ENCODE measurements at places on chromosomes 12 and 14.

DNA sequence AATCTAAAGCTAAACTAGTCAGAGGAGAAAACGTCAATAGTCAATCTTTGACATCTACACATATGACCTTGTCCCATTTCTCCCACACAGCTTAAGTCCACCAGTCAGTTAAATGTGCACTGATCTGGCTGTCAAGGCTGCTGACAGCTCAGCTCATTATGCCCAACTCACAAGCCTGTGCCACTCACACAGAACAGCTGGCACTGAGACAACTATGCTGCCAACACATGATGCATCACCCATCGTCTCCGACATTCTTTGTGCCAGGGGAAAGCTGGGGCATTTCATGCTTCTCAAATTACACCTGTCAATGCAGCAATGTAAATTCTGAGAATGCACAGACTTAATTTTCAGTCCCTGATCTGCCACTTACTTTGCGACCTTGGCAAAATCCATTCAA, 25.3 kb downstream of the GNS start:
- DNase-seq = peak; percentile 15

DNA sequence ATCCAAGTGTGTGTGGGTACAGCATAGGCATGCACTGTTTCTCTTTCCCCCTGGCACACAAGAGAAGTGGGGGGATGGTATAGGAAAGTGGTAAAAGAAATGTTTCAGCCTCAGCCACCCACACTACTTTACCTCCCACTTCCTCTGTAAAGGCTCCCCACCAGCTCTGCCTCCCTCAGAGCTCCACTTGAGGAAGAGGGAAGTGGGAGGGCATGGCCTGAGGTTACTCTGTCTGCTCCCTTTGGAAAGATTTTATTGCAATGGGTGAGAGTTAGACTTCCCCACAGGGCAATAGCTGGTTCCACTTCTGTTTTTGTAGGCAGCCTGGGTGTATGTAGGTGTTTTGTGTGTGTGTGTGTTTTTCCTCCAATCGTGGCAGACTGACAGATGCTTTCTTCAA, 145.3 kb downstream of the SSPN start:
- DNase-seq = no peak

DNA sequence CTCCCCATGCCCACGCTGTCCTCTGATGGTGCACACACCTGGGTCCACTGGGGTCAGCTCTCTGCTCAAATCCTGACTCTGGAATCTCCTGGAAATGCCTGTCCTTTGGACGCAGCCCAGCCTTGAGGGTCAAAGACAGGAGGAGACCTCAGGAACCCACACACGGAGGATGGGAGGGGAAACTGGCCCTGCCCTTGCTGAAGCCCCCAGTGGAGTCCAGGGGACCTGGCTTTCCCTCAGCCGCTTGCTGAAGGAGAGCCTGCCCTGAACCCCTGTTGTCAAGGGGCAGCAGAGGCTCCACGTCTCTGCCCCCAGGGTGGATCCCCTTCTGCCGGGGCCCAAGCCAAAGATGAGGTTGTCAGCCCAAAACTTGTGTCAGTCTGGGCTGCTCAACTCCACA, 16.9 kb downstream of the GALNT9 start:
- no peak for DNase-seq

GRCh38 chr12:41039461-41039860, 148.7 kb upstream of the PDZRN4 start:
- no peak for DNase-seq

DNA sequence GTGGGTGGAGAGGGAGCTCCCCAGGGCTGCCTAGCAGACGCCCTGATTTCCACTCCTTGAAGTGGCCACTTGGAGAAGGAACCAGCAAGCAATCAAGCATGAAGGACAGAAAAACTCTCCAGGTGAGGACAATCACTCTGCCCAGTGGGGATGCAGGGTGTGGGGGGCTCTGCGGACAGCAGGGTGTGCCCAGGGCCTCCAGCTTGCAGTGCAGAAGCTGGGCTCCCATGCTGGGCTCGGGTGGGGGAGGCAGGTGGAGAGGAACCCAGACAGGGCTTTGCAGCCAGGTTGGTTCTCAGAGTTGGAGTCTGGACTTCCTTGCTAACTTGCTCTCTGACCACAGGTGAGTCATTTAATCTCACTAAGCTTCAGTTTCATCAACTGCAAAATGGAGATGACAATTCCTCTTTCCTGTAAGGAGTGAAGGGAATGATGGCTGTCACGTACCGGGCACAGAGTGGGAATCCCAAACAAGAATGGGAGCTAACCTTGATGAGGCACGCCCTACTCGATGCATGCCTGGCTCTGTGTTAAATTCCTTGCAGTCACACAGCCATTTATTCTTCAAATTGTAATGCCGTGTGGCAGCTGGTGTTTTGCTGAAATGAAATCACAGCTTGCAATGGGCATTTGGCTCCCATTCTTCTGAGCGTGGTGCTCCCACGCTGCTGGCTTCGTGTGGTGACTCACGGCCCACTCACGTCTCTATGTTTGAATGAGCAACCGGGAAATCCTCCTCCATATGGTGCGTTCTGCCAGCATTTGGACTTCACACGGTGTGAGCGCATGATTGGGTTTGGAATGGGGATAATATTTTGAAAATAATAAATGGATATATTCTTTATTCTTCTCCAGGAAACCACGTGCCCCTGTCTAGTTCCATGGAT, 75.2 kb downstream of the PRIMA1 start:
- peak; percentile 21 for DNase-seq

DNA sequence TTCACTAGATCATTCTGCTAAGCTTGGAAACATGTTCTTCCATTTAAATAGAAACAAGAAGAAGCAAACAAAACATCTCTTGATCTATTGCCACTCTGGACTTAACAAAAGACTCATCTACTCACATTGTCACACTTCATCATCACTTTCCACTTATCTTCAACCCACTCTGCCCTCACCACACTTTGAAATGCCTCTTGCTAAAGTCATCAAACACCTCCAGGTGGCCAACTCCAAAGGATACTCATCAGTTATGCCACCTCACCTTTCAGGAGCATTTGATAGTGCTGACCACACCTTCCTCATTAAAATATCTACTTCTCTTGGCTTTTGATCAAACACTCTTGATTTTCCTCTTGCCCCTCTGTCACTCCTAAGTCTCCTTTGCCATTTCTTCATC, 7.2 kb downstream of the EFCAB11 start:
- no peak for DNase-seq

GRCh38 chr14:65303190-65303898, 109.2 kb upstream of the FUT8 start:
- DNase-seq = no peak

- no peak for DNase-seq
Measured at GRCh38 chr12:108629151-108629550, 4.5 kb downstream of the SELPLG start.

GRCh38 chr12:4196805-4197420, 76.6 kb upstream of the CCND2 start:
- DNase-seq = no peak

DNA sequence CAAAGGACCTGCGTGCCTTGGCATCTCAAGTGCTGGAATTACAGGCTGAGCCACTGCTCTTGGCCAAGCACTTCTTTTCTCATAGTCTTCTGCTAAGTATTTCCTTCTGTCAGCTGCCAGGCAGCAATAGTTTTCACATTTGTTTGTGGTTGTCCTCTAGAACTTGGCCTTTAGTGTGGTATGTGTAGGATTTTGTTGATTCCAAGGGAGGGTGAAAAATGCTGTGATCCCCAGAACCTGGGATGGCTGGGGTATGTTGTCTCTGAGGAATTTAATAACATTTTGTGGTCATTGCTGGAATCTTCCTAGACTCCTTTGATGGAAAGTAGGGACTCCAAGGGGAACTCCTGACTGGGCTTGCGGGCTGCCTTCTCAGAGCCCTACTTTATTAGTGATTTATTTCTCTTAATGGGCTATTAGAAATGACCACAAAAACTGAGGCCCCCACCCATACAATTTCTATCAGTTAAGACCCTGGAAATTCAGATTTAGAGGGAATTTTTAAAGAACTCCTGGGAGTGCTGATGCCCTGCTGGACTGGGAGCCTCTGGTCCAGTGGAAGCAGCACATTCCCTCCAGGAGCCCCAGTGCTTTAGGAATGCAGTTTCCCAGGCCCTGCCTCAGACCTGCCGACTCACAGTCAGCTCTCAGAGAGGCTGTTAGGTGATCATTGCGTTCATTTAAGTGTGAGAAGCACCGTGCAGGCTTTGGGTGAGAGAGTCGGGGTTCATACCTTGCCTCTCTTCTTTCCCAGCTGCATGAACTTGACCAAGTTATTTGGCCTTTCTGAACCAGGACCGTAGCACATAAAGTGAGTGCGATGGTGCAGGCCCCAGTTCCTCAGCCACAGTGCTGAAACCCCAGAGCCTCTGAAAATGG, 22.7 kb downstream of the TRAF3 start:
- DNase-seq = peak; percentile 83

DNA sequence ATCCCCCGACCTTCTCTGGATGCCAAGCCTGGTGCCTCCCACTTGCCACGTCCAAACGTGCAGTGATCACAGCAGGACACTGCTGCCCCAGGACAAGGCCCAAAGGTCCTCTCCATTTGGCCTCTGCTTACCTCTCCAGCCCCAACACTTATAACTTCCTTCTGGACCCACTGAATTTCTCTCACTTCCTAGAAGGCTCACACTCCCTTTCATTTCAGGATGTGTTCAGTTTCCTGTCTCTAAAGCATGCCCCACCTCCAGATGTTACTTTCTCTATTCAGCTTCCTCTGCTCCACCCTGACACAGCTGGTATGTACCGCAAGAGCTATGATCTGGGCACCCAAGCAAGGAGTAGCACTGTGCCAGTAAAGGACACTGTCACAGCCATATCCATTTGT, 33.0 kb downstream of the CDKL1 start:
- DNase-seq = peak; percentile 28

GRCh38 chr12:32568228-32568627, 110.9 kb upstream of the DNM1L start:
- DNase-seq = peak; percentile 86

GRCh38 chr12:54383041-54383609, 1.4 kb downstream of the ZNF385A start:
- peak; percentile 99 for DNase-seq

GRCh38 chr12:10289005-10289754, 18.5 kb upstream of the KLRD1 start:
- no peak for DNase-seq

DNA sequence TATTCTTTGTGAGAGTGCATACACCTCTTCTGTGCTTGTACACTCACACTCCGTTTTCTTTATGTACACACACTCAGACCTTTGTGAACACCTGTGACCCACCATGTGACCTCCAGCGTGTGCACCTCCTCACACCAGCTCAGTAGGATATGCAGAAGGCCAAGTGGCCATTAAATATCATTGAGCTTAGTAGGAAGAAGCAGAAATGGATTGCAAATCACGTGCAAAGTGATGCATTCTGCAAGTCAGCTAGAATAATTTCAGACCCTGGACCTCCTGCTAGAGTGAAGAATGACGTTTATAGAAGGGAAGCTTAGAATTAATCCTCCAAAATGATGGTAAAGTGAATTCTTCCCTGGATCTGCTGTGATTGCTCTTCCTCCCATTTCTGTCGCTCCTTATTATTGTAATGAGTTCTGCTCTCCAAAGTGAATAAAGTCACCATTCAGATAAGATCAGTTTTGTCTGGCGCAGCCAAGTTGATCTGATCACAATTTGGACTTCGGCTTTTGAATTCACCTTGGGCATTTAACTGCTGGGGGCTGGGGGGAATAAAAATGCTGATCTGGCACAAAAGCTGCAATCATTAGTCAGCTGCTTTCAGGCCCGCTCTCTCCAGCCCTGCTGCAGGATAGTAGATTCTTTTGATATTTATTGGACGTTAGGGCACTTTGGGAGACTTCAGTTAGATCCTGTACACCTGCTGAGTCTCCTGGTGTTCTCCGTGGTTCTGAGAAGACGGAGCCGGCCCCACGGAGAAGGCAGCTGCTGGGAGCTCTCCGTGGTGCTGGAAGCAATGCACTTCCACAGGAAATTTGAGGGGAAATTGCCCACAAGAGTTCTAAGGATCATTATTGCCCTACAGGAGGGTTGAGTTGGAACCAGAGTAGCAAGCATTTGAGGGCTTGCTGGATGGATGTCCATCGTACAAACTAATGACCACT, 12.4 kb upstream of the NRXN3 start:
- peak; percentile 22 for DNase-seq

DNA sequence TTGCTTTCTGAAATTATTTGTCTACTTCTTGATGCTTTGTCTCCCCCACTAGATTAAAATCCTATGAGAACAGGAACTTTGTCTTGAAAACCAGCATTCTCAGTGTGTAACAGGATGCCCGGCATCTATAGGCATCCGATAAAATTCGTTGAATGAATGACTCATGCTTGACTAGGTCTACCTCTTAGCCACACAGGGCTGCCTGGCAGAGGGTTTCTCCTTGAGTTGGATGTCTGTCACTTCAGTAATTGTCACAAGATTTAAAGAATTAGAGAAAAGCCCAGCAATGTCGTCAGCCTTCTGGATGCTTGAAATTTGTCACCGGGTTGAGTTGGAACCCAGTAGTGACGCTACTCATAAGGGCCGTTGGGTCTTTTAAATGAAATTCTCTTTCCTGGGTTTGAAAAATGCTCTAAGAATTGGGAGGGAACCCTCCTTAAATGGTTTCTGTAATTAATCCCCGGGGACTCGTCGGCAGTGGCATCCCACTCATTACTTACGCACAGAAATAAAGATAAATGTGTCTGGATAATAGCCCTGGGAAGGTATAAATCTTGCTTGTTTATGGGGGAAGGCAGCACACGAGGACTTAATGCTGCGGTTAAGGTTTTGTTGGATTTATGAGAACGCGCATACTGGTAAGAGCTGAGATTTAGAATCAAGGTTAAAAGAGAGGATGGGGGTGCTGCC, 194.1 kb downstream of the AACS start:
- no peak for DNase-seq

DNA sequence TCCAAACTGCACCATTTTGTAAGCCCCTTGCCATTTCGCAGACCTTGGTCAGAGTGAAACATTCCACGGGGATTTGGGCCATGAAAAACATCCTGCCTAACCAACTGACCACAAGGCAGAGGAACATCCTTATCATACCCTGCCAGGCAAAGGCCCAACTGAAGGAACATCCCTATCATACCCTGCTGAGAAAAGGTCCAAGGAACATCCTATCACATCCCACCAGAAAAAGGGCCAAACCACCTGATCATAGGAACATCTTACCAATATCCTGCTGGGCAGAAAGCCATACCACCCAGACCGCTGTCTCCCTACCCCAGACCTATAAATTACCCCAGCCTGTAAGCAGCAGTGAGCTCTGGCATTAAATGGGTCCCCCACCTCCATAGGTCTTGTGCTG, 19.4 kb upstream of the LRRC9 start:
- DNase-seq = no peak

GRCh38 chr12:94282675-94283074, 134.3 kb downstream of the PLXNC1 start:
- DNase-seq = no peak

DNA sequence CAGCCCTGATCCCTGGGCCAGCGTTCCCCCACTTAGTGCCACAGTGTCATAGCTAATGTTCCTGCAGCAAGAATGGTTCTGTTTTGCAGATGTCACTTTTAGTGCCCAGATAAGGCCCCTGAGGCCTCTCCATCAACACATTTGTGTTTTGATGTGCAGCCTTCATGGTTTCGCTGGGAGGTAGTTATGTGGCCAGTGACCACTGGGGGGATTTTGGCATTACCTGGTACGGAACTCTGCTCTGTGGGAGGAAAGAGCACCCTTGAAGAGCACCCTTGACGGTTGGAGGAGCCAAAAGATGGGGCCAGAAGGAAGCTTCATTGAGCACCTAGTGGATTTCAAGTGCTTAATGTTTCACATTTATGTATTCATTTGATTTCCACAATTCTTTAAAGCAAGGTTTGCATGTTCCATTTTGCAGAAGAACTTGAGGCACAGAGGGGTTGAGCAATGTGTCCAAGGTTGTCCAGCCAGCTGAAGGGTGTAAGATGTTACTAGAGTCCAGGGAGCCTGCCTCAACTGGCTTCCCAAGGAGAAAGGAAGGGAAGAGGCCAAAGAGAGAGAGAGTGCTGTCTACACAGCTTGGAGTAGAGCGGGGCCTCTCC, 13.0 kb downstream of the SERPINA11 start:
- no peak for DNase-seq

Data from fibroblast of mammary gland (primary cell).